ENCODE measurements at places on chromosomes 6 and 20. TPM values are rescaled to one million over a fixed set of nuclear protein-coding genes. Genes with fewer than 3 reads are reported as not detected.

DNA sequence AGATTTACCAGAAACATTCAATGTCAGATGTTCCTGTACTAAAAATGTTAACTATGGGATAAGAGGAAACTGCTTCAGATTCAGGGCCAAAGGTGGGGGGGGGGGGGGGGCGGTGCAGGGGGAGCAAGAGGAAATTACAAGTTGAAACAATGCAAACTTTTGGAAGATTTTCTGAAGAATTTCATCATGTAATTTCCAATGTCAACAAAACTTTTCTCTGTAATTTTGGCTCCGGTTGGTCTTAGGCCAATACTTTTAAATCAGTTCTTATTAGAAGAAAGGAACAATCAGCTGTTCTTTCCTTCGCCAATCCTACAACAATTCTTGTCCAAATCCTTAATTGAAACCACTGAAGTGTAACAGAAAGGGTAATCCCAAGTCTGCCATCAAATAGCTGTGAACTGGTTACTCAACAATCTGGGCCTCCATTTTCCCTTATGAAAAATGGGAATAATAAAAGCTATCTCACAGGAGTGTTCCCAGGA is 13.1 kb downstream of the UQCC1 start:
- H3K27me3 ChIP-seq, result no peaks in the 10 kb centered on the region
- peaks cover 3% of the 10 kb centered on the region for H3K36me3 ChIP-seq
- no peak for DNase-seq
- no peak overlapping the region for H3K27ac ChIP-seq
- no peak overlapping the region for H3K4me3 ChIP-seq

DNA sequence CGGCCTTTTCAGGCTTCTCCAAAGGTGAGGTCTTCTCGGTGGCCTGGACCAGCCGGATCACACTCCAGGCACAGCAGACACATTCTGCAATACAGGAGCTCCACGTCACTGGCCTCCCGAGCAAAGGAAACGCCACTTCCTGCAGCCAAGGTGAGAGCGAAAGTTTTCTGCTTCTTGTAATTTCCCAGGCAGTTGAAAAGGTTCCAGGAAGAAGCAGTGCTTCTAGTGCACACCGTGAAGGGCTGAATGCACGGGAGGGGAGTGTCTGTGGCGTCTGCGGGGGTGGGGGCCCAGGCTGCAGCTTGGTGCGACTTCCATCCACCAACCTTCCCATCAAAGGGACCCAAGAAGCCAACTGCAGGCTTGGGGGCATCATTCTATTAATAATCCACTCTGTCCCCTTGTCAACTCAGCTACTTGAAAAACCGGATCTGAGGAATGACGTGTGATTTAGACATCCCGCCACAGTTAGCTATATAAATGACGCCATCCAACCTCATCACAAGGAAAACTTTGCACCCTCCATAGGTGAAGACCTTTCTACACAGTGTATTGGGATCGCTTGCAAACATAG is 61.1 kb downstream of the NFATC2 start:
- peak; percentile 43 for DNase-seq
- no peaks in the 10 kb centered on the region for H3K27me3 ChIP-seq
- no peak overlapping the region for H3K4me3 ChIP-seq
- H3K36me3 ChIP-seq, result no peaks in the 10 kb centered on the region

Gene IMPG1
- polyA plus RNA-seq, result not detected

Gene SPATS1
- polyA plus RNA-seq, result not detected

DNA sequence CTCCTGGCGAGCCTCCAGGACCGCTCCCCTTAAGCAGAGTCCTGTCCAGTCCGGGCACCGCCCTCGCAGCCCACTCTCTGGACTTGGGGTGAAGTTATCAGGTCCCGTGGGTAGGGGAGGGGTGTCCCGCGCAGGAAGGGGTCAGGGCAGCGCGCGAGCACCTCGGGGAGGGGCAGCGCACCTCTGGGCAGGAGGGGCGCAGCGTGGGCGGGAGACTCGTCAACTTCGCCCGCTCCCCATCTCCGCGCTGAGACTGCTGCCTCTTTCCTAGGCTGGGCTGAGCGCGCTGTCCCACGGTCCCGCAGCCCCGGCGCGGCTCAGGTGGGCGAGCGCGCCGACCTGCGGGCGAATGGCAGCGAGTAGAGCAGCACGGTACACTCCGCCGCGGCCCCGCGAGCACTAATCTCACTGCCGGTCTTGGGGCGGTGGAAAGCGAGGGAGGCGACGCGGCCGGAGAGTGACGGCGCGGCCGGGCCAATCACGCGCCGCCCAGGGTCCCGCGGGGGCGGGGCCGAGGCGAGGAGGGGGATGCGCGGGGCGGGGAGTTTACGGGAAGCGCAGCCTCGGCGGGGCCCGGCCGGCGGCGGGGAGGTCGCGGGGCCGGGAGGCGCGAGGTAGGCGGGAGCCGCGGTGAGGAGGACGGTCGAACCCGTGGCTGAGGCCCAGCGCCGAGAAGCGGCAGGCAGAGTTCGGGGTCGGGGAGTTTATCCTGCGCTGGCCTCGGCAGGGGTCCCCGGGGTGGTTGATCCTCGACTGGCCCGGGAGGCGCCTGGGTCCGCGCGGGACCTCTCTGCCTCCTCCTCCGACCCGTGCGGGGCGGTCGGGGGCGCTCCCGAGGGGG is at the start of gene MAN1A1:
TSS of gene MAN1A1 (minus strand) at position 401 of the 841 bp plus-strand sequence. CDS start 696 bp downstream, outside the sequence.
- H3K4me3 ChIP-seq, result peak within 1 kb of the TSS; percentile 87
- H3K27ac ChIP-seq, result peak within 1 kb of the TSS; percentile 93
- no peaks in the 10 kb centered on the region for H3K27me3 ChIP-seq
- peak; percentile 94 for DNase-seq

- H3K27ac ChIP-seq, result no peak overlapping the region
- DNase-seq, result no peak
- H3K27me3 ChIP-seq, result no peaks in the 10 kb centered on the region
- H3K36me3 ChIP-seq, result no peaks in the 10 kb centered on the region
Measured at GRCh38 chr20:32636283-32636682, 37.5 kb downstream of the C20orf203 start.

DNA sequence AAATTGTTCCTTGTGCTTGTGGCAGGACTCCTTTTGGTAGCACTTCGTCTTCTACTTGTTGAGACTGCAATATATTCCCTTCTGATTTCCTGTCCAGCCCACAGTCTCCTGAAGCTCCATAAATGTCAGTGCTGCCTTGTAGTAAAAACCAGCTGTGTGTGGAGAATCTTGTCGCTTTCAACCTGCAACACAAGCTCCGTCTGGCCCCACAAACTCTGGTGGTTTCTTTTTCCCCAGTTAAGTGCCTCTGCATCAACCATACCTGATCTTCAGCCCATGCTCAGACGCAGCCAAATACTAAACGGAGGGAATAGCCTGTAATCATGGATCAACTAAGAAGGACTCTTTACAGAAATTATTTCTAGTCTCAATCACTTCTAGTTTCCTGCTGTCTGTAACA is 1133.3 kb upstream of the ADGRB3 start:
- no peak overlapping the region for H3K27ac ChIP-seq
- no peaks in the 10 kb centered on the region for H3K4me1 ChIP-seq
- no peak overlapping the region for H3K4me3 ChIP-seq
- H3K27me3 ChIP-seq, result no peaks in the 10 kb centered on the region
- no peak for DNase-seq

Gene EIF6
- 394 TPM for polyA plus RNA-seq

GRCh38 chr6:138986578-138986977 is 1.5 kb downstream of the REPS1 start:
- no peaks in the 10 kb centered on the region for H3K36me3 ChIP-seq
- H3K4me3 ChIP-seq, result peak overlapping the region; percentile 97
- peaks cover 10% of the 10 kb centered on the region for H3K4me1 ChIP-seq
- peak; percentile 67 for DNase-seq

DNA sequence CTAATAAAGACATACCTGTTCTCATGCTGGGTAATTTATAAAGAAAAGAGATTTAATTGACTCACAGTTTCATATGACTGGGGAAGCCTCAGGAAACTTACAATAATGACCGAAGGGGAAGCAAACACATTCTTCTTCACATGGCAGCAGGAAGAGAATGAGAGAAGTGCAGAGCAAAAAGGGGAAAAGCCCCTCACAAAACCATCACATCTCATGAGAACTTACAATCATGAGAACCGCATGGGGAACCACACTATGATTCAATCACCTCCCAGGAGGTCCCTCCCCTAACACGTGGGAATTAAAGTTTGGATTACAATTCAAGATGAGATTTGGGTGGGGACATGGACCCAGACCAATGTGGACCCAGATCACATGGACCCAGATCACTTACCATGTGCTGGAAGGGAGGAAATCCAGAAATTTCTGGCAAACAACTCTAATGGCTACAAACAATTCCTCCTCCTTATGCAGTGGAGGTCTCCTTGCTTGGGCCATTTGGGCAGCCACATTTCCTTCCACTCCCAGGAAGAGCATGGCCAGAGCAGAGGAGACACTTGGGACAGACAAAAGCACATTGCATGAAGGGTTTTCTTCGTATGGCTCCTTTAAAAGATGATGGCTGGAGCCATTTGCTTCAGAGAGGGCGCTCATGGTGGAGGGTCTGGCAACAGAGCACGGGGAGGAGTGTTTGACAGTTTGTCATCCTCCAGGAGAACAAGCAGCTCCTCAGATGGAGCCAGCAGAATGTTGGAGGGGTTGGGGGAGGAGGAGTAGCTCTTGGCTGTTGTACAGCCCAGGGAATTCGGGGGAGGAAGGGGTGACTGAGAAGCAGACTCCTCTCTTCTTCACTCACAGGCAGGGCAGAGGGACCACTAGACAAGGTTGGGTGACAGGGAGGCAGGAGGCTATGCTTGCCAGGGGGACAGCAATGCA is 30.4 kb downstream of the SERPINB9 start:
- no peaks in the 10 kb centered on the region for H3K27me3 ChIP-seq
- no peak for DNase-seq
- H3K4me1 ChIP-seq, result peaks cover 5% of the 10 kb centered on the region
- no peaks in the 10 kb centered on the region for H3K36me3 ChIP-seq
- H3K4me3 ChIP-seq, result no peak overlapping the region

Gene NELFE
- polyA plus RNA-seq, result 55.7 TPM

DNA sequence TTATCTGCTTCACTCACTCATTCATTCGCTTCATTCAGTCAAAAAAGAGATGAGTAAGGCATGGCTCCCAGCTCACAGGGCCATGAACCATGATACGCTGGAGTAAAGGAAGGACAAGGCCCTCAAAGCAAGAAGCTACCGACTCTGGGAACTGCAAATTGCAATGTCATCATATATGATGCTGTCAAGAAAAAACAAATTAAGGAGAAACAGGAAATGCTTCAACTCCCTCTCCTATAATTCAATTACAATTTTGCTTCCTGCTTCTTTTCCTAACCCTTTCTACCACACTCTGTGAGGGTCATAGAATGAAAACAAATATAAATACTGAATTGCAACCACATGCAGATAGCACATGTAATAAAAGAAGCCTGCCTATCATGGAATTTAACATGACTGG is 725.7 kb upstream of the FLRT3 start:
- no peak overlapping the region for H3K4me3 ChIP-seq
- DNase-seq, result no peak
- H3K27me3 ChIP-seq, result no peaks in the 10 kb centered on the region
- H3K4me1 ChIP-seq, result no peaks in the 10 kb centered on the region

DNA sequence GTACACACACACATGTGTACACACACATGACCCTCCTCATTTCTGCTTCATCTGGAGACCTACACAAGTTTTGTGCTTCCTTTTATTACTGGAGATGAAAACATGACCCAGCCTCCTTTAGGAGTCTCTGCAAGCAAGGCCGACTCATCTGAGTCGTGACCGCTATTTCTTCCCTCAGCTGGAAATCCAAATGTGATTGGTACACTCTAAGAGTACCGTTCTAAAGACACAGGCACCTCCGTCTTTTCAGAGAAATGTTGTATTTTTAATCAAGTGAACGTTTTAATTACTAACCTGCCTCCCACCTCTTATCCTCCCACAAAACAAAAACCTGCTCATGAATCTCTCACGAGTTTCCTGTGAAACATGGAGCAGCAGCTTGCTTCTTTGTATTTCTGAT is 63.0 kb downstream of the LAMP5 start:
- no peak overlapping the region for H3K4me3 ChIP-seq
- DNase-seq, result no peak
- no peaks in the 10 kb centered on the region for H3K36me3 ChIP-seq
- no peaks in the 10 kb centered on the region for H3K4me1 ChIP-seq
- no peak overlapping the region for H3K27ac ChIP-seq
- H3K27me3 ChIP-seq, result no peaks in the 10 kb centered on the region

DNA sequence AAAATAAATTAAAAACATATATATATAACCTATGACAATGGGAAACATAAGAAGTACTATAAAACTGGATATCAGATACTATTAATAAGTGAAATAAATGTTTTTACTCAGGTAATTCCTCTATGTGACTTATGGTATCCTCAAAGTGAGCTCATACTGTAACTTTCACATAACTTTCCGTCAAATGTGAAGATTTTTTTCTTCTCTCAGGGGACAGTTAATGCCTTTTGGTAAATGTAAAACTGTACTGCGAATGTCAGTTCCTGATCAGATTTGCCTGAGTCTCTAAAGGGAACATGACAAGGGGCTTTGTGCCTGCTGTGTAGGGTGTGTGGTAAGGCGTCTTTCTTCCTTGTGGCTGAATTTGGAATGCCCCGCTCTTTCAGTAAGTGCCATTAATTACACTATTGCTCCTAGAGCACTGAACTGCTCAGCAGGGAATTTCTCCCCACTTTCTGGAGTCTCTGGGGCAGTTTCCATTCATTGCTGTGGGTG is 271.8 kb downstream of the PRL start:
- H3K27me3 ChIP-seq, result no peaks in the 10 kb centered on the region
- peaks cover 4% of the 10 kb centered on the region for H3K4me1 ChIP-seq
- no peak overlapping the region for H3K4me3 ChIP-seq
- H3K36me3 ChIP-seq, result no peaks in the 10 kb centered on the region
- no peak for DNase-seq

GRCh38 chr6:116304538-116305097 is 24.9 kb upstream of the TSPYL1 start:
- H3K36me3 ChIP-seq, result no peaks in the 10 kb centered on the region
- H3K27ac ChIP-seq, result no peak overlapping the region
- no peaks in the 10 kb centered on the region for H3K27me3 ChIP-seq
- no peaks in the 10 kb centered on the region for H3K4me1 ChIP-seq
- H3K4me3 ChIP-seq, result no peak overlapping the region
- no peak for DNase-seq

- no peaks in the 10 kb centered on the region for H3K27me3 ChIP-seq
- H3K4me3 ChIP-seq, result no peak overlapping the region
- no peak overlapping the region for H3K27ac ChIP-seq
- H3K36me3 ChIP-seq, result no peaks in the 10 kb centered on the region
- DNase-seq, result no peak
Measured at GRCh38 chr6:72787391-72788031, 165.6 kb downstream of the KCNQ5 start.

Data from small intestine (tissue), 16 donors.